ENCODE measurements at places on chromosomes 3 and 15.

DNA sequence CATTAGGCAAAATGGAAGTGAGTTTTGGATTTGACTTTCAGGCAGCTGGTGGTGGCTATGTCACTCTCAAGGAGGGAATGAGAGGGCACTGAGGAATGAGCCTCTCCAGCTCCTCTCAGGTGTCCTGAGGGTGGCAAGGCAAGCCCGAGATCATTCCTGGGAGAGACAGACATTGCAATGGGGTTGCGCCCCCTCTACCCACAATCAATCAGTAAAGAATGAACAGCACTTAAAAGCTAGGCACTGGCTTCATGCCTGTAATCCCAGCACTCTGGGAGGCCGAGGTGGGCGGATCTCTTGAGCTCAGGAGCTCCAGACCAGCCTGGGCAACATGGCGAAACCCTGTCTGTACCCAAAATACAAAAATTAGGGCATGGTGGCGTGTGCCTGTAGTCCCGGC is 14.1 kb upstream of the SHF start:
- no peak for ATAC-seq

- ATAC-seq = no peak
Observed at GRCh38 chr3:28279770-28280169, 38.4 kb downstream of the CMC1 start.

- no peak for ATAC-seq
Observed at GRCh38 chr3:64216274-64217147, 8.8 kb downstream of the PRICKLE2 start.

- ATAC-seq = no peak
Observed at GRCh38 chr3:119500901-119501300, 2.6 kb downstream of the TIMMDC1 start.

- no peak for ATAC-seq
Observed at GRCh38 chr3:141065258-141065657, 14.1 kb downstream of the SPSB4 start.

Data from gastroesophageal sphincter (tissue), 4 donors.